Upper lobe of left lung (tissue), 6 donors: ENCODE measurements at places on chromosomes 7 and 10.

DNA sequence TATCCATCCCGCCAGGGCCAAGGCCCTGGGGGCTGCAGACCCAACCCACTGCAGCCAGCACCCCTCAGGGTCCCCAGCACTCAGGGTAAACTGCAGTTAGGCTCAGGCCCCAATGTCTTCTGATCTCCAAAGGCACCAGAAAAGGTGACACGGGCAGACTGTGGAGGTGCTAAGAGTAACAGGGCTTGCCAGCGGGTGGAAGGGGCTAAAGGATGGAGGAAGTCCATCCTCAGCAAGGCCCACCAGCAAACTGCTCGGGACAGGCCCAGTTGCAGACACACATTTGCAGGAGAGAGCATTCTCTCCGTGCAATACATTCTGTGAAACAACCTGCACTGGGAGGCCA is 95.6 kb upstream of the DDC start:
- DNase-seq = peak; percentile 14

- no peak for DNase-seq
Observed at GRCh38 chr10:127648885-127649284, 88.1 kb upstream of the FOXI2 start.

DNA sequence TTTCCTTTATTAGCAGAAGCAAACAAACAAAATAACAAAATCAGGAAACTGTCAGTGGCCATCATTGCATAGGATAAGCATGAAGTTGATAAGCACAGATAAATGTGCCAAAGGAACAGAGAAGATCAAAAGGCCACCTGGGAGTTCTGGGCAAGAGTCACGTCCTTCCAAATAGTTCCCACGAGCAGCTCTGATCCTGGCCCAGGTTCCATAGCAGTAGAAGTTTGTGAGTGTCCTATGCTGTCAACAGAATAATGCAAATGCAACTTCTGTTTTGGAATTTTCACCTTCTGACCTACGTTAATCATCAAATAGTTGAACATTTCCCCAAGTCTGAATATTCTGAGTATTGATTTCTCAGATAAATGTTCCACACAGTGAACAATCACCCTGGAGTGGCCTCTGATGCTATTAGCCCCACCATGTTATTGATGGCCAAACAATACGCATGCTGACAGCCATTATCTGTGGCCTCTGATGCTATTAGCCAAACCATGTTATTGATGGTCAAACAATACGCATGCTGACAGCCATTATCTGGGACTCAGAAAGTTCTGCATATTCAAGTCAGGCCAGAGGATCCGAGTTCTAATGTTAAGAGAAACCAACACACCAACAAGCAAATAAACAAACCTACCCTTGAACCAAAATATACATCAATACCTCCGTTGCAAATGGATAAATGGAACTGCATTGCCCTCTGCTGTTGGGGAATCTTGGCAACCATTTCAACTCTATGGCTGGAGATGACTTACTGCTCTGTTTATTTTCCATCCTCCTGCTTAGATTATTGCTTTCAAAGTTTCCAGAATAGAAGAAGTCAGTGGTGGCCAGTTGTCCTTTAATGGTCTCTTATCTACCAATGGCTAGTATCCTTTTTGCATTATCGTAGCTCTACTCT is 63.3 kb downstream of the MRC1 start:
- no peak for DNase-seq

DNA sequence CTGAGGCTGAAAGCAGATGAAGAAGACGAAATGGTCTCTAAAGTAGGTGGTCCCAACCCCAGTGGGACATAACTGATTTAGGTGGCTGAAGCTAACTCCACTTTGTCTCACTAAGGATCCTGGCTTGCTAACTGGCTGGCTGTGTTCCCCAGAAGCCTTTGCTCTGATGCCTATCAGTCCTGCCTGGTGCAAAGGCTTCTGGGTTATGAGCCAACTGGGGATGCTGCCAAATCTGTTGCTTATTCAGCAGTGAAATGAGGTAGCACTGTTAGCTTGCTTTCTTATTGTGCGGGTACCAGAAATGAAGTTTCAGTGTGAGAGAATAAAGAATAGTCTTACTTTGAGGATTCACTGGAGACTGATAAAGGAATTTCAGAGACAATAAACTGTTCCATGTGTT is 18.1 kb downstream of the PRKG1 start:
- no peak for DNase-seq

DNA sequence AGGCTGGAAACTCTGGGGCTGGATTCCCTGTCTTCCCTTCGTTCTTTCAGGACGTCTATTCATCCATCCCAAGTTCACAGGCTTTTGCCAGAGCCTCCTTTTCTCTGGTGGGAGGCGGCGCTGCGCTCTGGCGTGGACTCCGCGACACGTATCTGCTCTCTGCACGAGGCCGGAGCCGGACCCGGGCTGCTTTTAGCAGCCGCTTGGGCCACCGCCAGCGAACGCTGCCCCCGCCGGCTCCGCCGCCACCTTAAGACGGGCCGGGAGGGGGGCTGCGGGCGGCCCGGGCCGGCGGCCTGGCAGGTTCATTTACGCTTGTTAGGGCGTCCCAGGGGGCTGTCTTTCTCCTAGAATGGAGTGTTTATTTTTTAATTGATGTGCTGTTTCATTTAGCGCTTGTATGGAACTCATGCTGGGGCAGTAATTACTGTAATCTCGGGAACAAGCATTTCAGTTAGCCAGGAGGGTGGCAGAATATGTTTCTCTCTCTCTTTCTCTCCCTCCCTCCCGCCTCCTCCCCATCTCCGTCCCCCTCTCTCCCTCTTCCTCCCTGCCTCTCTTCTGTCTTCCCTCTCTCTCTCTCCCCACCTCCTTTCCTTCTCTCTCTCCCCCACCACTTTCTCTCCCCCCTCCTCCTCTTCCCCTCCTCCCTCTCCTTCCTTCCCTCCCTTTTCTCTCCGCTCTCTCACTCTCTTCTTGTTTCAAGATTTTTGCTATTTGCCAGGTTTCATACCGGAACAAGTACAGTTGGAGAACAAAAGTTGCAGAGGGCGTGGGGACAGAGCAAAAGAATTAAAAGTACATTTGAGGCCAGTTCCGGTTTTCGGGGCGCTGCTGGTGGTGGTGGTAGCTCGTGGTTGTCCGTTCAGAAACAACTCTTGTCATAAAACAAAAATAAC is 1.3 kb upstream of the FZD8 start:
- peak; percentile 81 for DNase-seq

DNA sequence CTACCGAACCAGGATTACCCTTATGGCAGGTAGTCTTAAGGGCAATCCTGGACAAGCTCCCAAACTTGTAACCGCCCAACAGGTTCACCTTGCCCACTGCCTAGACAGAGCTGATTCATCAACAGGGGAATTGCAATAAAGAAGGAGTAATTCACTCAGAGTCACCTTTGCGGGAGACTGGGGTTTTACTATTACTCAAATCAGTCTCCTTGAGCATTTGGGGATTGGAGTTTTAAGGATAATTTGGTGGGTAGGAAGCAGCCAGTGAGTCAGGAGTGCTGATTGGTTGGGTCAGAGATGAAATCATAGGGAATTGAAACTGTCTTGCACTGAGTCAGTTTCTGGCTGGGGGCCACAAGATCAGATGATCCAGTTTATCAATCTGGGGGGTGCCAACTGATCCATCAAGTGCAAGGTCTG is 25.3 kb downstream of the HK1 start:
- no peak for DNase-seq

GRCh38 chr7:506921-507622 is 12.6 kb downstream of the PDGFA start:
- DNase-seq = peak; percentile 52

DNA sequence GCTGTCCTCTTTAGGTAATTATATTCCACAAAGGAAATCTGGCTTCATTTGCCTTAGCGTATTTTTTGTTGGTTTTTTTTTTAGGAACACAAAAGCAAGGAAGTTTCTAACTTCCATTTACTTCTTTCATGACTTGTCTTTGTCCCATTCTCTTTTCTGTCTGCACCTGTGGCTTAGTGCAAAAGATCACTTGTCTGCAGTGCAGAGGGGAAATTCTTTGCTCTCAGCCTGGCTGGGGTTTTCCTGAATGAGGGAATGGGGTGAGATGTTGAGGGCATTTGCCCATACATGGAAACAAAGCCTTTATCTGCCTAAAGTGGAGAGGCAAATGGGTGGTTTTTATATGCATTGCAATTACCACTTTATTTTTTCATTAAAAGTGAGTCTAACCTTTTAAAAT is 361.1 kb upstream of the IGFBP3 start:
- DNase-seq = no peak

- no peak for DNase-seq
Observed at GRCh38 chr7:143331179-143331801, 15.4 kb downstream of the CLCN1 start.

- DNase-seq = no peak
Observed at GRCh38 chr7:2180081-2180480, 52.7 kb downstream of the MAD1L1 start.

DNA sequence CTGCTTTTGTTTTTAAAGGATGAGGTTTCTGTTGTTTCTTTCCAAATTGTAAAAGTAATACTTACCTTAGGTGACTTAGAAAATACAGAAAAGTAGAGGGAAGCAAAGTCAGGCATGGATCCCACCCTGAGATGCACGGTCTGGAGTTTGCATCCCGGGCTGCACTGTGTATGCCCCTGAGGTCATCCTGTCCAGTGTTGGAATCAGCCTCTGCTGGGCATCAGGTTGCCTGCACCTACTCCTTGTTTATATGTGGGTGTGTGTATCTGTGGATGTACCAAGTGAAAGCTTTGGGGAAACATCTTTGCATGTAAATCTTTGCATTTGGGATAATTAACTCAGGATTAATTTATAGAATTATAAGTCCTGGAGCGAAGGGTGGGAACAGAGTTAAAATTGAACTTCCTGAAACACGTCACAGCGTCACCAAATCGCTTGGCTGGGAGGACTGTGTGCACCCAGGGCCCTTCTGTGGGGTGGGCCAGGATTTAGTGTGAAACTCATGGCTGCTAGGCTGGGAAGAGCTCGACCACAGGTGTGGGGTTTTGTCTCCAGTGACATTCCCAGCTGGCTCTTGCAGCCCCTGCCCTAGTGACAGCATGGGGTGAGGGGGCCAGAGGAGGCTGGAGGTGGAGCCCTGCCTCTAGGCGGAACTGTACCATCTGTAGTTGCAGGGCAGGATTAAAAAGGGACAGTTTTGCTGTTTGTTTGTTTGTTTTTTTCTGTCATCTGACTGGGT is 27.9 kb downstream of the GTF2IRD1 start:
- no peak for DNase-seq

- no peak for DNase-seq
Observed at GRCh38 chr10:58776568-58777318, 264.1 kb downstream of the BICC1 start.

DNA sequence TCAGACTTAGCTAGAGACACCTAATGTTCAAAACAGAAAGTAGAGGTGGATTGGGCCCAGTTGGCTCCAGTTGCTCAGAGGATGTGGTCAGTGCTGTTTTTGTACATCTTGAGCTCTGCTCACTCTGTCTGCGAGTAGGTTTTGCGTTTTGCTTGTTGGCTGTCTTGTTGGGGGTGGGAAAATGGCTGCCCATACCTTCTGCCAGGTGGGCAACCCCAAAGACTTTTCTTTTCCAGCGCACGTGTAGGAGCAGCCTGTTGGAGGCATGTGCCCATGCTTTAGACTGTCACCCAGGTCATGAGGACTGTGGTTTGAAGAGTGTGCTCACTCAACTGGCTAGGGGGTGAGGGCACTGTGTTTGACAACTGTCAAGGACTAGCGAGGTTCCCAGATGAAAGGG is 73.9 kb downstream of the KAT6B start:
- DNase-seq = no peak

- DNase-seq = no peak
Observed at GRCh38 chr10:29229258-29229705, 59.6 kb upstream of the LYZL1 start.

GRCh38 chr10:28047061-28047460 is 48.2 kb upstream of the ODAD2 start:
- DNase-seq = no peak

DNA sequence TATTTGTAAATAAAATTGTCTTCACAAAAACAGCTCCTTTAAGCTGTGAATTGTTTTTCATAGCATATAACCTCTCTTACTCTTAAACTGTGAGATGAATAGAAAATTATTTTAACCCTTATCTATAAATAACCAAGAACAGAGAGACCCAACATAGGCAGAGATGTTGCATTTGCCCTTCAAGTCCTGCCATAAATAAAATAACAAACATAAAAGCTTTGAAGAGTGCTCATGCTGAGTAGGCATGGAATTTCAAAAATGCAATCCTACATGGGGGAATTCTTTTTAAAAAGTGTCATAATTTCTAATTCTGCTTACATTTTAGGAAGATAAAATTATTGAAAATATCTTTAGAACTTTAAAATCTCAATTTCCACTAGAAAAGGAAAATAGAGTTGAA is 124.1 kb upstream of the FERD3L start:
- DNase-seq = no peak

DNA sequence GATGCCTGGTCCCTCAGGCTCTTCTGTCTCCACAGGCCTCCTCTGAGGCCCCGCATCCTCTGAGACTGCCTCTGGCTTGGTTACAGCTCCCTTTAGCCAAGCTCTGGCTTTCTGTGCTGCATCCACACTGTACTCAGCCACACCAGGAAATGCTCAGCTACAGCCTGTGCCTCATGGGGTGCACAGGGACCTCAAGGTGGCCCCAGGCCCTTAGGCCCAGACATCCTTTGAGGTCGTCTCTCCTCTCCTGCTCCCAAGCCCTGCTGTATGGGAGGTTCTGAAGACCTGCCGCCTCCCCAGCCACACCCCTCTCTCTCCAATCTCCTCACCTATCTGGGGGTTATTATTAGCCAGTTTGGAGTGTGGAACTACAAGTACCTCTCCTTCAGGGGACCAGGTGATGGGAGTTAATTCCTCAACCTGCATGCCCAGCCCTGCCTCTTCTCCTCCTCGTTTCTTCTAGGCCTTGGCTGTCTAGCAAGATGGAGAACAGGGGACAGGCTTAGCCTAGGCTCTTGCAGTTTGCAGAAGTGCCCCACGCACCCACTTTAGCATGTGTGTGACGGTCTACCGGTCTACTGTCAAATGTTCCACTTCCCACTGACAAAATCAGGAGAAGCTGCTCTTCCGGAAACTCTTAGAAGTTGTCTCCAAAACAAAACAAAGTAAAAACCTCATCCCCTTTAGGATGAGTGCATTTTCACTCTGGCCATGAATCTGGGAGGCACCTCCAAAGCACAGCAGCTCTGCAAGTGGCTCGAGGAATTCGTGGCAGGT is 64.0 kb upstream of the WAC start:
- no peak for DNase-seq

DNA sequence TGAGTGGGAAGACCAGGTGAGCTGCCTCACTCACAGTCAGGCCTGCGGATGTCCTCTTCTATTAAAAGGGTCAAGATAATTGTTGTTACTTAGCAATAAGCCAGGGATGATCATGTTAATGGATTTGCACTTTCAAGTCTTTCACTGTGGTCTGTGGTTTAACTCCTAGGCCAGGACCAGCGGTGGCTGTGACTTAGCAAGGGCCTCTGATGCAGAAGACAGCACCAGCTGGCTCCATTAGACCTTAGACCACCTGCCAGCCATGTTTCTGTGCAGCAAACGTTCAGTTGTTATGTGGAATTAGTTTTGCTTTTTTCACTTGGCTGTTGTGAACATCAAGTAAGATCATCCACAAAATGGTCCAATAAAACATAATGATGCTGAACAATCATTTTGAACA is 537.3 kb downstream of the TNS3 start:
- DNase-seq = no peak
